ENCODE measurements at places on chromosomes 2 and 18.

DNA sequence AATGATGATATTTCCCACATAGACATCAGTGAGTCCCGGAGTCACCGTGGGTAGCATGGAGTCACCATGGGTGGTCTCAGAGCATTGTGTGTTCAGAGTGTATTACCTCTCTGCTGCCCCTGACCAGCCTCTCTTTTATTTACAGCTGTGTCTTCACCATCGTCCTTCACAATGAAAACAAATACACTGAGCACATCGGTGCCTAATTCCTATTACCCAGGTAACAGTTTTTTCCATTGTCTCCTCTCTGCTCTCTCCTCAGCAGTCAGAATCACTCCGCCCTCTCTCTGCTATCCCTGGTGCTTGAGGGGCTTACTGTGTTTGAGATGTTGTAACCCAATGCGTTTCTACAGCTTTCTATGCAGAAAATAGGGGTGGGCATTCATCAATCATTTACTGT, 361.5 kb upstream of the RAB12 start:
- no peak for DNase-seq

DNA sequence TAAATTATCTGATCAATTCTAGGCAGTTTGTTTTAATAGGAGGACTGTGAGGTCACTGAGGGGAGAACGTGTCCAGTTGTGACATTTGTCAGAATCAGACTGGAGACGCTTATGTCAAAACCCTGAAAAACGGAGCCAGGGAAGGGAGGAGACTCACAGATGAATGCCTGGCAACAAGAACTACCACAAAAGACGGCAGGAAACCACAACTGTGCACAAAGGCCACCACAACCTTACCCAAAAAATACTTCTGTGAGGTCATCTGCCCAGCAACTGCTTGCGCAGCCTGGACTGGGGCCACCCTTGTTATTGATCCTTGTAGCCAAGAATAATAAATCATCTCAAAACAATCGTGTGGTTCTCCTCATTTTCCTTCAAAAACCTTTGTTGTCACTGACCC, 173.0 kb upstream of the ALKAL2 start:
- no peak for DNase-seq

DNA sequence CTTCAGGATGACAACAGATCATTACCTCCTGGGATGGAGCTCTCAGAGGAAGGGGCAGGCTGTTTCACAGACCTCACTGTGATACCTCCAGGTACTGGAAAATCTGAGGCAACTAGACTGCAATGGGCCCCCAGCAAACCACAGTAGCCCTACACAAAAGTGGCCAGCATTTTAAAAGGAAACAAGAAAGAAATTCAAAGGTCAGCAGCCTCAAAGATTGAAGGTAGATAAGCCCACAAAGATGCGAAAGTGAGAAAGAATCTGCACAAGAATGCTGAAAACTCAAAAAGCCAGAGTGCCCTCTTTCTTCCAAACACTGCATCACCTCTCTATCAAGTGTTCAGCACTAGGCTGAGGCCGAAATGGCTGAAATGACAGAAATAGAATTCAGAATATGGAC, 499.5 kb upstream of the CHAC2 start:
- DNase-seq: no peak

DNA sequence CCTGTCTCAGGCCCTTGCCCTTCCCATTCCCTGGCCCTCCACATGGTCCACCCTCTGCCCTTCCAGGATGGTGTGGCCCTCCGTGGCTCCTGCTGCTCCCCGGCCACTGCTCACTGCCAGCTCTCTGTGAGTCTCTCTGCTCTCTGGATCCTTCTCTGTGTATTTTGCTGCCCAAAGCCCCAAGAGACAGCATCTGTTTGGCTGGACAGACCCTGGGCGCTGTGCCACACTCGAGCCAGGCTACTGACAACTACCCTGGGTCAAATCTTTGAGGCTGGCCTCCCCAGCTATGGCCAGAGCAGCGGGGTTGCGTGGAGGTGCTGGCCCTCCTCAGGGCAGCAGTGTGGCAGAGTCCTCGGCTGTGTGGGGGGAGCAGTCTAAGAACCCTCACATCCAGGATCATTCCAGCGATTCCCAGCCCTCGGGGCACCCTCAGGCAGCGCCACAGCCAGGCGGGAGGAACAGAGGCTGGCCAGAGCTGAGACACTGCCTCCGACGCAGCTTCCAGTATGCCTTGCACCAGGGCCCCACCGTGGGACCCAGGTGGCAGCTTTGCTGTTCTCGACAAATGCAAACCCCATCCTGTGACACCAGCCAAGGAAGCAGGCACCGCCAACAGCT, 139.4 kb upstream of the GLI2 start:
- DNase-seq: no peak

- DNase-seq: no peak
These were observed 98.5 kb upstream of the KCTD1 start for GRCh38 chr18:26646901-26647300.

DNA sequence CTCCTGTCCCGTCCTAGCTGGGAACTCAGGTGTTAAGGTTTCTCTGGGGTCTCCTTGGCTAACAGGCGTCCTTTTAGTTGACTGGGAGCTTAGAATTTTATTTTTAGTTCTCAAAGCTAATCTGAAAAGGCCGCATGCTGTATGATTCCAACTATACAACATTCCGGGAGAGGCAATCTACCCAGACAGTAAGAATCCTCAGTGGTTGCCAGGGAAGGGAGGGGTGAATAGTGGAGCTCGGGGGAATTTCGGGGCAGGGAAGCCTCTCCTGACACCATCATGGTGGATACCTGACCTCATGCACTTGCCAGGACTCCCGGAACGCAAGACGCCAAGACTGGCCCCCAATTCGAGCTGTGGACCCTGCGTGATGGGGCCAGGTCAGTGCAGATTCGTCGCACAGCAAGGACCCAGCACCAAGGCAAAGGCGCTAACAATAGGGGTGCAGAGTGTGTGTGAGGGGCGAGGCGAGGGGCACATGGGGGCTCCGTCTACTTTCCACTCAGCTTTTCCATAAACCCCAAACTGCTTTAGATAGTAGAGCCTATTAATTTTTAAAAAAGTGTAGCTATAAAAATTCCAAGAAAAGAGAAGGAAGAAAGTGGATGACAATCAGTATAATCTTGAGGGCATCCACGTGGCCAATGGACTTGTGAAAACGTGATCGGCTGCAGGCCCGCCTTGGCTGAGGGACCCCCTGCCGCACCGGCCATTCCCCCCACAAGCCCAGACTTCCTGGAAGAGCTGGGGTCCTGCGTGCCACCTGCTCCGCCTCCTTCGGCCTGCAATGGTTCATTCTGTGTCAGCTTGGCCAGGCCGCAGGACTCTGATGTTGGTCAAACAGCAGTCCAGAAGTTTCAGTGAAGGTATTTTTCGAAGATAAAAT, 17.3 kb downstream of the PDCD1 start:
- DNase-seq: no peak

DNA sequence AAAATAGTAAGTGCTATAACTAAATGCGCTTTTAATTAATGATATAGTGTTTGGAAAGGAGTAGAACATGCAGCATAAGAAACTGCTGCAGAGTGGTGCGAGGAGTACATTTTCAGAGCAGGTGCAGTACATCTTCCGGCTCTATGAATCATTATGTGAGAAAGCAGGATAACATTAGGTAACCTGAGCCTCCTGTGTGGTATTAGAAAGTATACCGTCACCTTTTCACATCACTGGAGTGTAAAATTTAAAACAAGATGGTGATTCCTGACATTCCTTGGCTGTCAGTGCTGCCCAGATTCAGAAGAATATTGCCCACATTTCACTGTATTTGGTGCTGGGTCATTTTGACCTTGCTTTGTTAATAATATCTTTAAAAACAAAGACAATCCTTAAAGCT, 7.8 kb upstream of the DYNC2LI1 start:
- no peak for DNase-seq

DNA sequence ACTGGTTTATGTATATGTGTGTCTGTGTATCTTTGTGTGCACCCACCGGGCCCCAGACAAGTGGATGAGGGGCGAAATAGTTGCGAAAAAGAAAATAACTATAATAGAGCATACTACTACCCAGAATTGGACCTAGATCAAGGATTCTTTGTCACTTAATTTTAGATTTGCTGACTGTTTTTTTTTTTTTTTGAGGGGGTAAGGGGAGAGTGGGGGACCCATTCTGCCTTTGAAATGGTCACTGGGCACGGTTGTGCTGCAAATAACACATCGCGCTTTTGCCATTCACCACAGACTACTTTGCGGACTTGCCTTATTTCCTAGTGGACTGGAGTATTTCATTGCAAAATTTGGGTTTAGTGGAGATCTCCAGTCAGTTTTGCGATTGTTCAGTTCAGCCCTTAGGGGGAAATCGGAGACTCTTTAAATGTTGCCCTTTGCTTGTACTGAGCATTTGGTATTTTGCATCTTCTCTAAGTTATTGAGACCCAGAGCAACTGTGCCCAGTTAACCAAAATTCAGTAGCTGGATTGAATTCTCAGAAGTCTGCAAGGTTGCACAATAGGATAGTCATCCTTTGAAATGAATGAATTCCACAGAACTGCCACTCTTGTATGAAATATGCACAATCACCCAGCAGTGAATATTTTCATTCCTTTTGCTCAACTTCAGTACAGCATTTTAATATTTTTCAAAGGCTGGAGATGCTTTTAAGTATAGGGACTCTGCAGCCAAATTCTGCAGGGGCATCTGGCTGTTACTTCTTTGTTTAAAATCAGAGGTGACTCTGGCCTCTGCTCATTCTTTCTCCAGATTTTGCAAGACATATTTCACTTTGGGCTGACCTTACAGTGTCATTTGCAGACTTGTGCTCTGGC, 2.9 kb downstream of the TRIB2 start:
- DNase-seq: peak; percentile 60

GRCh38 chr2:175684466-175684865, 317.6 kb downstream of the LNPK start:
- no peak for DNase-seq

GRCh38 chr2:222440673-222441422, 16.5 kb downstream of the SGPP2 start:
- DNase-seq: no peak

DNA sequence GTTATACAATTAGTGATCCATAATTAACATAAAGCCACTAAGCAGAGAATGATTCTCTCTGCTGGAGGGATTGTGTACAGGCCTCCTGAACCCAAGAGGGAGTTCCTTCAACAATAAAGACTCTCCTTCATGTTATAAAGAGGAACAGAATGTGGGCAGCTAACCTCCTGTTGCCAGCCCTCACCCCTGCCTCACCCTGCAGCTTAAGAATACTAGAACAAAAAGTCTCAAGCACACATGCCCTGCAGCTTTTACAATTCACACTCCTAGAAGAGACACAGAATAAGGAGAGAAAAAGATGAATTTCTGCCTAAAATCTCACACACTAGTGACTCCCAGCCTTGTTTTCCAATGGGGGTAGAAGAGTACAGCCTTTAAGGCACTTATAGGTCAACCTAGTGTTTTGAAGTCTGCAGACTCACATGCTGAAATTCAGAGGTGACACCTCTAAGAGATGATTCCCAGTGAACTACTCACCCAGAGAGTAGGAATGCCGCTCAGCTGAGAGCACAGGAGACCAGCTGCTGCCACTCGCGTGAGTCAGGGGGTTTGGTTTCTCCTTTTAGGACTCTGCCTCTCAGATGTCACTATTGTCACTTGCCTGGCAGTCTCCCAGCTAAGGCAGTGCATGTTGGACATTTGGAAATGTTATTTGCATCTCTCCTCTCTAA, 32.5 kb upstream of the IL1RL1 start:
- no peak for DNase-seq

- DNase-seq: no peak
These were observed 102.7 kb downstream of the NR4A2 start for GRCh38 chr2:156229724-156230362.

- DNase-seq: no peak
These were observed 85.6 kb downstream of the DDX1 start for GRCh38 chr2:15677141-15677843.

GRCh38 chr2:120231564-120231973, 8.4 kb upstream of the TMEM185B start:
- DNase-seq: no peak

DNA sequence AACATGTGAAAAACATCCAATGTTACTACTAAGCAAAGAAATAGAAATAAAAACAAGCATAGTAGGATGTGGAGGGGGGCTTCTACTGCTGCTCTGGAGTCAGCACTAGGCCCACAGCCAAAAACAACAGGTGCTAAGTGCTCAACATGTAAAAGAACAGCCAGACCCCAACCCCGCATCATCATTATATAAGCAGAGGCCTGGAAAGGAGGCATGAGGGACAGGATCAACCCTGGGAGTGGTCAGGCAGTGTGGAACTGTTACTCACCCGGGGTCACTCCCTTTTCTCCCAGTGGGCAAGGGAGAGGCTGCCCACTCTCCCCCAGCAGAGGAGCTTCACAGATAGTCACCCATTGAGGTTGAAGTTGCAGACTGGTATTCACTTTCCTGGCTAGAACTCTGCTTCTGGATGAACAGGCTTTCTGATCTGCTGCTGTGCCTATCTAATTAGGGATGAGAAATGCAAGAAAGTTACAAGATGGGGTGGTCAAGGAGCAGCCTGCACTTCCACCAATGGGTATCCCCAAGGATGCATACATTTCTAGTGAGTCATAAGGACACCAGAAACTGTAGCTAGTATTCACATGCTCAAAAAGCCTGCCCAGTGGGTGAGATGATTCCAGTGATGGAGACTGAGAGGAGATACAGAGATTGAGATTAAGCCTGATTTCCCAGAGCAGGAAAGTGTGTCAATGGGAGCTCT, 480.1 kb upstream of the TCF4 start:
- DNase-seq: no peak

GRCh38 chr2:45273412-45274249, 264.4 kb upstream of the SIX2 start:
- no peak for DNase-seq

DNA sequence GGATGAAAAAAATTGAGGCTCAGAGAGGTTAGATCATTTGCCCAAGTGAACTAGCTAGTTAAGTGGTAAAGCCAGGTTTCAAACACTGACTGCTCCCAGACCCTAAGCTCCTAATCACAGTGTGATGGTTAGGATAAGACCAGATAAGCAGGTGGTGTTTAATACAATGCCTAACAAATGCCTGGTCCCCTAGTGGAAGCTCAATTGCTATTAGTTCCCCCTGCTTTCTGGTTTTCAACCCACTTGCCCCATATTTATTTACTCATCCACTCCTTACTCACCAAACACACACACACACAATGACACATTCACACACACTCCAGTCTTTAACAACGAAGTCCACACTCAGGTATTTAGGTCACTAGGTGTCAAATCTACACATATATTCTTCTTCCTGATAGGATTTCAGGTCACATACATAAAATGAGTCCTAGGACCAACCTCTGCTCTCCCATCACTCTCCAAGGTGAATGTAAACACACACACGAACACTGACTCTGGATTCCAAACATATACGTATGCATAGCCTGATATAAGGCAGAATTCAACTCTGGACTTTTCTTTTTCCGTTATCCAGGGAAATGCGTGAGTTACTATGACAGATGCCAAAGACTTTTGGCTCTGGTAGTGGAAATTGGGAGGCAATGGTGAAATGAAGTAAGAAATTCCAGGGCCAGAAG, 73.6 kb upstream of the TSPYL6 start:
- DNase-seq: no peak

Measured in inflammatory macrophage treated with lipopolysaccharide for 1 hour (primary cell).